ENCODE measurements at places on chromosomes 2 and 18.
A peak's percentile ranks its signal among the peaks of the same experiment; 100 is the strongest.

DNA sequence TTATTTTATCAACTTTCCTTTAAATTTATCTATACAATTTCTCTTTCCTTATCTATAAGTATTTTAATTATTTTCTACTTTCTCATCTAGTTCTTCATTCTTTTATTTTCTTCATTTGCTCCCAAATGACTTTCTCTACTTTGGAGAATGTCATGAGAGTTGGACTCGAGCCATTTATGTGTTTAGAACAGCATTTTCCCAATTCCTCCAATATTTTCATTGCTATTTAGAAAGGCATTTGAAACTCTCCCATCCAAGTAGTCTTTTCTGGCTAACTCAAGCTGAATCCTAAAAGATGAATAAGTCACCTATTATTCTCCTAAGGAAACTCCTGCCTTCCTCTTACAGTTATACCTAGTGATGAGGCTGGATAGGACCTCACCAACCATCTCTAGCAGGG, 15.8 kb upstream of the FEZ2 start:
- DNase-seq, result no peak

DNA sequence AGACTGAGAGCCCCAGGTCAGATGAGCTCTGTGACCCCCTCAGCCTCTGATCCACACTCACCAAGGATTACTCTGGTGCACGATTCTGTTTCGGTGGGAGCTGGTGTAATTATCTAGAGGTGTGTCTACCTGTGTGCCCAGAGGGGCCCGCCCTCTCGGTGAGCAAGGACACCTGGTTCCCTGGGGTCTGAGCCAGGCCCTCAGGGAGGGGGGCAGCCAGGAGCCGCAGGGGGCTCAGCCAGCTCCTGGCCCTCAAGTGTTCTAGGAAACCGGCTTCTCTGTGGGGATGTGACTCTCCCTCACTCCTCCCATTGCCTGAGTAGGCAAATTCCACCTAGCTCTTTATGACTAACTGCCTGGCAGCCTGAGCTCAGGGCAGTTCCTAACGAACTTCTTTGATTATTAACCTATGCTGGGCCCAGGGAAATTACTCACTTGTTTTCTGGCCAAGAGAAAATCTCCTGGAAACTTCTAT, 17.4 kb downstream of the AGAP1 start:
- DNase-seq, result no peak

GRCh38 chr2:128403814-128404708, 85.4 kb upstream of the HS6ST1 start:
- no peak for DNase-seq

- DNase-seq, result peak; percentile 28
These were observed 777 bp downstream of the GALNT3 start for GRCh38 chr2:165793161-165793778.

DNA sequence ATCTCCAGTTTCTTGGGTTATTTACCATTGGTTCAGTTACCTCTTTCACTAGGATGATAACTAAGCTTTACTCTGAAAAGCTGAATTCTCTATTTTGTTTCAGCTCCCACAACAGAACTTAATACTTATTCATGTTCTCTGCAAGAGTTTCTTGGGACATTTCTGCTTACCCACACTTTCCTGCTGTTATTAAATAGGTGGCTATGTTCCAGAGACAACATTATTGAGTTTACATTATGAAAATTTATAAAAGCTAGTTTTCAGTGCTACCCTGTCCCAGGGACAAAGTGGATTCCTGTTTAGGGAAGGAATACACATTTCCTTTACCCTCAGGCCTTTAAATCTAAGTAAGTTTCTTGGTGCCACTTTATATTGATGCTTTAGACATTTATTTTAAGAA, 7.0 kb upstream of the GPD2 start:
- DNase-seq, result no peak

GRCh38 chr18:58287353-58288274, 243.6 kb downstream of the NEDD4L start:
- DNase-seq, result no peak

DNA sequence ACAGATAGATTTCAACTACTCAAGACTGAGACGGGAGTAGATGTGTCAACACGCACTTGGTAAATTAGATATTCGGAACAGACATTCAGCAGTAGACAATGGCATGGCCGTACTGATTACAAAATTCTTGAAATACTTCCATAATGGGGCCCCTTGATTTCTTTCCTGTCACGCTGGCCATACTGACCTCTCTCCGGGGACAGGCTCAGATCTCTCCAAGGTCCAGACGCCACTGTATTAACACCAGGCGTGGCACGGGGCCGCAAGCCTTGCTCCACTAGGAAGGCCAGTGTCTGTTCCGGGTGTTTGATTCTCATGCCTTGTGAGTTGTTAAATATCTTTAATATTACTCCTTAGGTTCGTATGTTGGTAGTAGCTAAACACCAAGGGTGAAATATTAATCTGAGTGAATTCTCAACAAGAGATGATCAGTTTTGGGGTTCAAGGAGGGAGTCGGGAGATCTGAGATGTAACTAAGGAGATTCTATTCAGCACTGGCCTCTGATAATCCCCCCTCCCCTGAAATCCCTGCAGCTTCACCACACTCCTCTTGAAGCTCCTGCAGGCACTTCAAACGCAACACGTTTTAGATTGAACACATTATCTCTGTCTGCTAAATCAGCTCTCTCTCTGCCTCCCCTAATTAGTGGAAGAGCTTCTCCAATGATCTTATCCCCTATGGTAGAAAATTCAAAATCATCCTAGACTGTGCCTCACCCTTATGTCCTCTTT, 2.2 kb upstream of the EHD3 start:
- DNase-seq, result no peak

DNA sequence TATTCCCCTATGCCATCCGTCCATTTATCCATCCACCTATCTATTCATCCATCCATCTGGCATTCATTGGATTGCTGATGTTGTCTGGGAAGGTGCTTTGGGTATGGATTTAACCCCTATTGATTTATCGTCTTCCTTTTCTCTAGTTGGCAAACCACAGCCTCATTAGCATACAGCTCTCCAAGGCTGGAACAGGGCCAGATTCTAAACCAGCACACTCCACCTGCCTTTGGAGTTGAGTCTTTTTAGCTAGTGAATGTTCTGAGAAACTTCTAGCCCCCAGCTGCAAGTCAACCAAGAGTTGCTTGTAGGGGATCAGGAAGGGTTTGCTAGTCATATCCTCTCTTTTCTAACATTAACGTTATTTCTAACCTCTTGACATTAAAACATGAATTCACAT, 90.7 kb downstream of the NRP2 start:
- DNase-seq, result no peak

DNA sequence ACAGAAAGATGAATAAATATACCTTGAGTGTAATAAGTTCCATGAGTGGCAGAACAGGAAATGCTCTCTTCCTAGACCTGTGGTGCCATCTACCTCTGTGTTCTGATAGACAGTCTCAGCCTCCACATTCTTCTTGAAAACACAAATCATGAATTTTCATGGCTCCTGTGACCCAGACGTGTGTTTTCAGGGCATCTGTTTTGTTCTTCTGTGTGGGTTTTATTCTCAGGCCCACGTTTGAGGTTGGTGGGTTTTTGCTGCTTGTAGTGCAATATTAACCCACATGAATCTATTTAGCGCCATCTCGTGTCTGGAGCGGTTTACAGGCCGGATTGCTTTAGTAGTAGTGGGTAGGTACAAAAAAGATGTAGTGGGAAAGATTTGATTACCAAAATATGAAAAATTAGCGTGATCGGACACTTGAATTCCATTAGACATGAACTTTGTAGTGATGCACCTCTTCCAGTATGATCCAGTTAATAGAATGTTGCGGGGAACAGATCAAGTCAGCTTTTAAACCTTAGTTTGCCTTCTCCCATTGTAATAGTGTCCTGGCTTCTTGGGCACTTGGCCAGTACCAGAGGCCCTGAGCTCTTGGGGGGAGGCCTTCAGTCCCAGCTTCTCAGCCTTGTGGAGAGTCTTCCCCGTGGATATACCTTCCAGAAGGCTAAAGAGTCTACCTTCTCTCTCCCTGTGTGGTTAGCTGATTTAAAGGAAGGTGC, 256.5 kb downstream of the TPGS2 start:
- peak; percentile 44 for DNase-seq

- no peak for DNase-seq
These were observed 104.0 kb upstream of the POU3F3 start for GRCh38 chr2:104749856-104750460.

GRCh38 chr2:120981443-120981842, 245.8 kb downstream of the GLI2 start:
- DNase-seq, result no peak

GRCh38 chr18:46416706-46417638, 240.0 kb downstream of the LOXHD1 start:
- no peak for DNase-seq

DNA sequence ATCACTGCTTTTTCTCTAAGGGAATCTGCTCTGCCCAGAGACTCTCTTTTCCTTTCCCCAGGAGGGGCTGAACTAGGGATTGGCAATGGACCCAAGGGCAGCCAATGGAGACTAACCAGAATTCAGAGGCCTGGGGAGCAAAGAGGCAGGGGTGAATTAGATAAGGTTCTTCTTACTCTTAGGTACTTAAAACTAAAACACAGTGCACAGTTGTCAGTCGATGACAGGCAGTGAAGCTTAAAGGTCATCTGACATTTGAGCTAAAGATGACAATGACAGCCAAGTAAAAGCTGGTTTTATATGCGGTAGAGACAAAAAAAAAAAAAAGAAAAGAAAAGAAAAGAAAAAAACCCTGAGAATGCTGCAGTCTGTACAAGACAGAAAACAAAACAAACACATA, 57.8 kb downstream of the HIBCH start:
- DNase-seq, result no peak

DNA sequence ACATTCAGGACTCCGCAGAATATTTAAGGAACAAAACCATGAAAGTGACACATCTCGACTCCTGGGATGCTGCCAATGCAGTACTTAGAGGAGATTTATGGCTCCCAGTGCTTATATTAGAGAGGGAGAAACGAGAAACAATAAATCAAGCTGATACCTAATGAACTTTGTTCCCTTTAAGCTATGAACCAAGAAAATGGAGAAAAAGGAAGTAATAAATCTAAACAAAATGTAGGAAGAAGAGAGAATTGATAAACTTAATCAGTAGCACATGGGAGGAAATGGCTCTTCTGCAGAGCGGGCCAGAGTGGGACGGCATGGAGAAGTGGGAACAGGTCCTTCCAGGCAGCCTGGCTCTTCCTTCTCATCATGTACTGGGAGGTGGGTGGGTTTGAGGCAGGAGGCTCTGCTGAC, 42.7 kb downstream of the NPPC start:
- no peak for DNase-seq

GRCh38 chr2:96760986-96761832, 507 bp downstream of the CNNM4 start:
- DNase-seq, result no peak

DNA sequence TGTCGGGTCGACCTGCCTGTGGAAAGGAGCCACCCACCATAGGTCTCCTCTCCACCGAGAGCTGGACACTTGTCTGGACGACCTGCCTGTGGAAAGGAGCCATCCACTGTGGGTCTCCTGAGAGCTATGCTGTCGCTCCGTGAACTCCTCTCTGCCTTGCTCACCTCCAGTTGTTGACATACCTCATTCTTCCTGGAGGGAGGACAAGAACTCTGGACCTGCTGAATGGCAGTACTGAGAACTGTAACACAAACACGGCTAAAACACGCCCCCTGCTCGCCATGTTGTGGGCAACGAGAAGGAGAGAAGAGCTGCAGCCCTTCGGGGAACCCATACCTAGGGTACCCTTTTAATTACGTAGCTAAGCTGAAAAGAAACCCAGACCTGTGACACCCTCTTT, 77.6 kb downstream of the PTPN4 start:
- DNase-seq, result no peak

DNA sequence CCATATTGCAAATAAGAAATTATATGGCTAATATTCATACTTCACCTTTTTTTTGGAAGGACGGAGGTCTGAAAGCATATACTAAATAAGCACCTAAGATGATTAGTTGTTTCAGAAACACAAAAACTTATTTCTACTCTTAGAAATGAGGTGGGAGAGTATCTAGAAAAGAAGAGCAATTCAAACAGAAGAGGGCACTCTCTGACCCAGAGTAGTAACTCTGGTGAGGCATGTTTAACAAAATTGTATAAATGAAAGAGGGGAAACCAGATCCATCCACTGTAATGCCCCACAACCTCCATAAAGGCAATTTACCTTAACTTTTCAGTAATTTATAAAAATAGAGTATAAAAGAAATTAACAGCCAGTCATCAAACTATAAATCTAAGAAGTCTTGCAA, 669.6 kb upstream of the VRK2 start:
- no peak for DNase-seq

- no peak for DNase-seq
These were observed 19.6 kb upstream of the RPIA start for GRCh38 chr2:88671786-88672427.

- DNase-seq, result peak; percentile 61
These were observed 47.5 kb downstream of the ZFP36L2 start for GRCh38 chr2:43178602-43179542.

DNA sequence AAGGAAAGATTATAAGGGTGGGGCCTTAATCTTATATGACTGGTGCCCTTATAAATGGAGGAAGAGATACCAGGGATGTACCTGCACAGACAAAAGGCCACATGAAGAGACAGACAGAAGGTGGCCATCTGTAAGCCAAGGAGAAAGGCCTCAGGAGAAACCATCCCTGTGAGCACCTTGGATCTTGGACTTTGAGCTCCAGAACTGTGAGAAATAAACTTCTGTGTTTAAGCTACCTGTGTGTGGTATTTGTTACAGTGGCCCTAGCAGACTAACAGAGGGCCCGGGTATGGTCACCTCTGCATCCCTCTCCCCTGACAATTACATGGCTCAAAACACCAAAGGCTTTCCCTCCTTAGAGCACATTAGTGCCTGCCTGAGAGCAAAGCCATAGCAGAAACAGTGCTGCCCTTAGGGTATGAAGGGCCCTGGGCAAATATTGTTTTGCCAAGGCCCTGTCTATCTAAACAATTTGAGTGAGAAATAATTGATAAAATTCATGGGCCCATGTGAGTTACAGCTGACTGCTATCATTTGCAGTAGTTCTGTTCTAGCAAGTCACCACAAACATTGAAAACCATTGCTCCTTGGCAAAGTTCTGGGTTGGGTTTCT, 109.3 kb upstream of the MYCN start:
- DNase-seq, result no peak

- no peak for DNase-seq
These were observed 96.3 kb upstream of the THUMPD2 start for GRCh38 chr2:39875182-39875913.

- DNase-seq, result no peak
These were observed 150.0 kb downstream of the RNF152 start for GRCh38 chr18:61742565-61743429.
